Stimulated activated CD8-positive, alpha-beta memory T cell treated with anti-CD3 and anti-CD28 coated beads, Interleukin-4, amount 100 ng/mL, for 4 hours (primary cell): ENCODE measurements at places on chromosomes 3 and 15.

- DNase-seq, result no peak
Observed at GRCh38 chr3:126582311-126582710, 23.6 kb upstream of the C3orf22 start.

GRCh38 chr3:83317605-83318004 is 1556.2 kb upstream of the GBE1 start:
- DNase-seq, result no peak

DNA sequence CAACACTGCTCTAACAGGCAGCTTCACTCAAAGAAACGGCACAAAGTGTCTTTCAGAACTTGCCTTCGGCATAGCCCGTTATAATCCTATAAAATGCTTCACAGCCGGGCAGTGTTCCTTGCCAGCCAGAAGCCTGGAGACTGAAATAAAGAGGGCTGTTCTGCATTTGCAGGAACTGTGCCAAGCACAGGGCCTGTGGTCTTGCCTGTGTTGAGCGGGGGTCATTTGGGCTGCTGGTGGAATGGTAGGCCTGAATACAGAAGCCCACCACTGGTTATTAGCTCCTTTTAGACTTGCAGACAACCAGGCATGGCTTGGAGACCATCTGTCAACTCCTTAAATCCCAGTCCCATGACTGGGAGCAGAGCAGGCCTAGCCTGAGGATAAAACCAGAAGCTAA is 4.7 kb upstream of the ARHGEF3 start:
- DNase-seq, result no peak

DNA sequence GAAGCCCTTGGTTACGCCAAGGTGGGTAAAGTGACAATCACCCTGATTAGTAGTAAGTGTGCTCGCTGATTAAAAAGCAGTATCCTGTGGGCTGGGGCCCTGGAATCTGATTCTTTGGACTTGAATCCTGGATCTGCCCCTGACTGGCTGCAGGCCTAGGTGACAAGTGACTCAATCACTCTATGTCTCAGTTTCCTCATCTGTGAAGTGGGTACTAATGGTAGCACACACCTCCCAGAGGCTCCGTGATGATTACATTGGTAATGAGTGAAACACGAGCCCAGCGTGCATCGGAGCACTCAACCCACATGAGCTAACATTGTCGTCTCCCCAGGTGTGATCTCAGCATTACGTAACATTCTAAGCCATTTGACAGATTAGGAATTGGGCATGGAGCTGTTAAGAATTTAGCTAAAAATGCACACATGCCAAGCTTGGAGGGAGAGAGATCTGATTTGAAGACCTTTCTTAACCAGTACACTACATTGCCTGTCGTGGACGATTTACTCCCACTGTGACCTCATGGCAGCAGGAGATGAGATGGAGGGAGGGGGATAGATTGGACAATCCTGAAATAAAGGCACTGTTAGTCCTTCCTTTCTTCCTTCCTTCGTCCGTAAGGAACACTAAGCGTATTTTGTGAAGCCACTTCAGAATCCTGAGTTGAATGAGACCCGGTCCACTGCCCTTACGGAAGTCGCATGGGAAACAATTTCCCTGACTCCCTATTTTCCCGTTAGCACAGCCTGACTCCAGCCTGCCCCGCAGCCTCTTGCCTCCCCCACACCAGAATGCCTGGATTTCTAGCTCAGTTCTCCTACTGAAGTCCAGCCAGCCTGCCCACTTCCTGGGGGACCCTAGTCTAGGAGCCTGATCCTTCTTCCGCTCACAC is 32.1 kb downstream of the MGLL start:
- no peak for DNase-seq

DNA sequence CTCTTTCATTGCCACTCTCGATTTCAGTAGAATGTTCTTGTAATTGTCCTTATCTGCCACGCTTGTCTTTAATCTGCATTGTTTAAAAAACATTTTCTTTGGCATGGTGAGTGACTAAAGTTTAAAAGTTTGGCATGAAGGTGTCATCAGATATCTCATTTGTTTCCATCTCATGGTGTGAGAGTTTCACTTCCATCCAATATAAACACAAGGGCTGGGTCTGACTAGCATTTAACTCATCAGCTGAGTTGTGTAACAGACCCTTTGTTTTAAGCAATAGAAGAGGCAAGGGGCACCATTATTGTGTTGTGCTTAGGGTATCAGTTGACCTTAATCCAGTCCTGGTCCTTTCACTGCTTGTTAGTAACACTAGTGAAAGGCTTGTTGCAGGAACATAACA is 49.9 kb upstream of the IL12A start:
- no peak for DNase-seq

- no peak for DNase-seq
Observed at GRCh38 chr3:2765002-2765579, 345.1 kb downstream of the IL5RA start.

DNA sequence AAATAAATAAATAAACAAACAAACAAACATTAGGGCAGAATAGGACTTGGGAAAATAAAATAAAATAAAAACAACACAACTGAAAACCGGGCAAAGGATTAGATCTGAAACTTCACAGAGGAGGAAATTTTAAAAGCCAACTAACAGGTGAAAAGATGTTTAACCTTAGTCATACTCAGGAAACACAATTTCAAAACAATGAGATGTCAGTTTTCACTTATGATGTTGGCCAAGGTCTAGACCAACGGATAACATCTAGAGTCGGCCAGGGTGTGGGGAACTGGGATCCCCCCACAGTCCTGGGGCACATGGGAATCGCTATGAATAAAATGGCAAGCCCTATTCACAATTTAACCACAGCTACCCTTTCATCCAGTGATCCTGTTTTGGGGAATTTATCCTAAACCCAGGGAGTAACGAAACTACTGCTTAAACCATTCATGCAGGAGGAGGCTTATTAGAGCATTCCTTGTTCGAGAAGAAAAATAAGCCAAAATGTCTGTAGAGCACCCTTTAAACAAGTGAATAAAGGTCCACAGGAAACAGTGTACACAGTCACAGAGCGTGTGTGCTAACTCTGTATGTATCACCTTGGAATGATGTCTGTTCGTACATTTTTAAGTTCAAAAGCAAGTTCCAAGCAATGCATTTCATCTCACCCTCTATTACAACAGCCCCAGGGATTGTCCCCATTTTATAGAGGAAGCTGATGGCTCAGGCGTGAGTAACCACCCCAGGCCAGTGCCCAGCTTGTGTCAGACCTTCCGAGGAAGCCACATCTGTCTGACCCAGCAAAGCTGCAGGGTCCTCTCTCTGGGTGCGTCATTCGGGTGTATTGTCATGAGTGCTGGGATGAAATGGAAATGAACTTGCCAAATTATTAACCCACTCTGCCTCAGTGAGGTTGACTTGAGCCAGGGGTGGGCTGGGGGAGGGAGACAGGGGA is 6.3 kb upstream of the ANPEP start:
- no peak for DNase-seq

DNA sequence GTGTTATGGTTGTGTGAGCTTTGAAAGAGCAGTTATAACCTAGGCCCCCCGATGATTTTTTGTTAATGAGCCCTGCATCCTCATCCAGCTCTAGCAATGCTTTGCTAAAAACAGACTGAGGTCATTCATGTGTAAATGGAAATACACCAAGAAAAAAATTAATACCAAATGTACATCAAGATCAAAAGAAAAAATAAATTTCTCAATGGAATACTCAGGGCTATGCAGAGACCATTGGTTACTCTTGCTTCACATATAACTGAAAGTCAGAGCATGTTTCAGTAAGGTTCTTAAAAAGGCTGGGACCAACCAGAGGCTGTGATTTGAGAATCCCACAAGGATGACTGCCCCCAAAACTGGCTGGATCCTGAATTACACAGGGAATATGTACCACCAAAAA is 48.0 kb downstream of the ARHGAP31 start:
- no peak for DNase-seq

GRCh38 chr15:20356444-20356910 is 185.1 kb downstream of the GOLGA6L6 start:
- DNase-seq, result peak; percentile 41

DNA sequence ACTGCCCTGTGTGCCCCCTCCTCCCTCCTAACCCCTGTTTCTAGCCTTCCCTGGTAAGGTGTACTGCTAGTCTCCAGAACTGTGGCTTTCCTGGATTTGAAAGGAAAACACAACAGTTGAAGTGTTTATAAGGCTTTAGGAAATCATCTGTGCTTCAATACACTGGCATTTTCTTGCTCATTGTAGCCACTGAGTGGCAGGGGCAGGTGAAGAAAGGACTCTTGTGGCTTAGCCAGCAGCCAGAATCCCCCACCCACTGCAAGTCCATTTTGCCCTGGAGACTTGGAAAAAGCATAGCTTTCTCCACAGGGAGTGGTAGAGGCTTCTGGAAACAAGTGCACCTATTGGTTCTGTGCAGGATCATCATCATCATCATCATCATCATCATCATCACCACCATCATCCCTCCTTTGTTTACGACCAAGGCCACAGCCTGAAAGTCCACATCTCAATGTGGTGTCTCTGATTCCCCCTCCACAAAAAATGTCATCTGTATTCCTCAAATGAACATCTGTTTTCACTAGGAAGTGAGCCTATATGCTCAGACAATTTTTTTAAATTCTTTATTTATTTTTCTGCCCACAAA is 33.4 kb downstream of the AQP9 start:
- no peak for DNase-seq

DNA sequence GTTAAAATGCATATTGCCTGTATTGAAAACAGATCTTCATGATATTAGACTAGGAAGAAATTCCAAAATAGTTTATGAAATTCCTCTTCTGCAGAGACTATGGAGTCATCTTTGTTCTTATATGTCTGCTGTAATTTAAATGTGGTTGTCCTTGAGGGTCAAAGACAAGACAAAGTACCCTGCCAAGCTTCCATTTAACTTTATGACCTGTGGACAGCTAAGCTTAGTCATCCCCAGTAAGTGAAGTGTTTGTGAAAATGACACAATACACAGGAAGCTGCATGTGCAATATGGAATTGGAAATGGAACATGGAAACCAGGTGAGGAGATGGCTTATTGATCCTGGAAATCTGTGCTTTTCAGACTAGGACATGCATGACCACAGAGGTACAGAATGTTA is 68.5 kb upstream of the GBE1 start:
- no peak for DNase-seq

GRCh38 chr3:159872374-159873109 is 116.1 kb upstream of the IL12A start:
- no peak for DNase-seq

DNA sequence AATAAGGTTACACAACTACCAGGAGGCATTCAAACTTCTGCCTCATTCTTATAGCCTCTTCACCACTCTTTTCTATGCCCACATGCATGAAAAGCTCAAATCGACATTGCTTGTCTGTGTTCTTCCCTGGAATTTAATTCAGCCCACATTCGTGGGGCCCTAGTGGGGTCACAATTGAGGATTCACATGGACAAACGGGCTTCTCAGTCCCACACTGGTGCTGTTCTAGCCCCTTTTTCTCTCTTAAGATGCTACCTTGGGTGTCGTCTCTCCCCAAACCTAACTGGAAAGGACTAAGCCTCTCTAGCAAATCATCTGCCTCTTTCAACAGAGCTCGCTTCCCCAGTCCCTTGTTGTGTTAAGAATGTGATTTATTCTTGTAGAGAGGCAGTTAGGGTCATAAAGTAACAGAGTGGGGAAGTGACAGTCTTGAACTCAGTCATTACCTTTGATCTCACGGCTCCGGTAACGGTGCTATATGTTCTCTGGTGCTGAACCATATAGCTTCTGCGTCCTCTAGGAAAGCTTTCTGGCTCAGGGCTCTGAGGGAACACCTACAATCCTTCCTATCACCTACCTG is 4.9 kb downstream of the LPP start:
- no peak for DNase-seq

GRCh38 chr3:43187836-43188479 is 82.1 kb upstream of the POMGNT2 start:
- DNase-seq, result no peak

DNA sequence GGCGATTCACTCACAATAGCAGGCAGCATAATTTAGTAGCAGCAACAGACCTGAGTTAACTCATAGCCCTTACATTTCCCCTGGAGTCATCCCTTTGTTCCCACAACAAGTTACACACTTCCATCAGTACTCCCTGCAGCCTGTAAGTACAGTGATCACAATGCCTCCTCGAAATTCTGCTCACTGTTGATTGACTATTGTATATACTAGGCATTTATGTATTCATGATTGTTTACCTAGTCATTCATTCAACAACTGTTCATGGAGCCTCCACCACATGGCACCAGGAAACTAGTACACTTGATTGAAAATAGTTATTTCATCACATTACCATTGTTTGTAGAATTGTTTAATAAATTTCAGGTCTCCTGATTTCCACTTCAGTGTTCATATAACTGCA is 71.4 kb upstream of the P3H2 start:
- DNase-seq, result no peak

DNA sequence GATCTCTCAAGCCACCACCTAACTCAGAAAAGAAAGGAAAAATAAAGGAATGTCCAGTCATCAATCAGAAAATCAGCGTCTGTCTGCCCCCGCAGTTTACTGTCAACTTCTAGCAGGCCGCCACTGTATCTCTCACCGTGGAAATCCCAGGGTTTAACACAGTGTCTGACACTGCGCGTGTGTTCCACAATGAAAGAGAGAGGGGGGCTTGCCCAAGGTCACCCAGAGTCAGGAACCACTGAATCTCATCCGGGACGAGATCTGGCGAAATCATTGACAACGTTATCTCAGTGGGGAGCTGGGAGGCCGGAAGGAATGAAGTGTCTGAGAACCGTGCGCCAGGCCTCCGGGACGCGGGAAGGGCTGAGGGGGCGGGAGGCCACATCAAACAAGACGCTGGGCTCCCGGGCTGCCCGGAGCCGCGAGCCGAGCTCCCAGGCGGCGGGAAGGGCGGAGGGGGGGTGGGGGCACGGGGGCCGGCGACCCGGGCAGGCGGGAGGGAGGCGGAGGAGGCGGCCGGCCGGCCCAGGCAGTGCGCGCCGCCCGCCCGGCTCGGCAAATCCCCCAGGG is 2.2 kb upstream of the HES1 start:
- DNase-seq, result no peak

- DNase-seq, result no peak
Observed at GRCh38 chr3:186361246-186361761, 730 bp downstream of the DGKG start.

- DNase-seq, result no peak
Observed at GRCh38 chr15:95680728-95681127, 649.8 kb upstream of the NR2F2 start.

DNA sequence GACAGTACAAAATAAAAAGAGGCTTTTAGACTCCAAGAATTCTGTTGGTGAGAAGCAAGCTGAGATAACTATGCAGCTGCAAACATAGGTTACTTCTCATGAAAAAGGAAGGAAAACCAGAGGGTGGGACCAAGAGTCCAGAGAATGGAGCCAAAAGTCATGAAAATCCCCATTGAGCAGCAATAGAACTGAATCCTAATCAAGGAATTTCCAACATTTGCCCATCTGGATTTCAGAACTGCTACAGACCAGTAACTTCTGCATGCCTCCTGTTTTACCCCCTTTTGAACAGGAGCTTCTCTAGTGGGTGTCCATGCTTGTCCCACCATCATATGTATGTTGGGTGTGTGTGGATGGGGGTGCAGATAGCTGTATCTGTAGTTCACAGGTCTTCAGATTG is 33.6 kb upstream of the BNC1 start:
- no peak for DNase-seq

- no peak for DNase-seq
Observed at GRCh38 chr15:36693644-36694043, 114.2 kb downstream of the CDIN1 start.
